ENCODE measurements at places on chromosomes 1 and 21. TPM values are rescaled to one million over a fixed set of nuclear protein-coding genes. Genes with fewer than 3 reads are reported as not detected.

Gene PADI1
- not detected for polyA plus RNA-seq

Gene TRIM58
- polyA plus RNA-seq = not detected

Gene IGFN1
- polyA plus RNA-seq = 0.37 TPM

Gene BEND5
- 6.2 TPM for polyA plus RNA-seq

Gene LIPI
- not detected for polyA plus RNA-seq

Gene KRTAP23-1
- polyA plus RNA-seq = not detected

Gene IGSF3
- polyA plus RNA-seq = 8.8 TPM

Gene CACNA1S
- not detected for polyA plus RNA-seq

Gene KRTAP11-1
- polyA plus RNA-seq = not detected

Gene OBSCN
- polyA plus RNA-seq = 15.0 TPM

Gene IVL
- polyA plus RNA-seq = not detected

All from hepatocyte (in vitro differentiated cells).